Epithelial cell of umbilical artery (primary cell): ENCODE measurements at places on chromosomes 5 and 9. TPM values are rescaled to one million over a fixed set of nuclear protein-coding genes. Genes with fewer than 3 reads are reported as not detected.

DMRT3 gene
- not detected in 2 replicates for total RNA-seq

ZNF608 gene
- total RNA-seq: 3.2 and 12.2 TPM in 2 replicates

PCDHA7 gene
- 0.15 and 0.32 TPM in 2 replicates for total RNA-seq

FKTN gene
- total RNA-seq: 18.8 and 27.9 TPM in 2 replicates

IL3 gene
- total RNA-seq: not detected in 2 replicates

SLC38A9 gene
- total RNA-seq: 36.7 and 41.6 TPM in 2 replicates

SPATA6L gene
- 0.61 and 0.65 TPM in 2 replicates for total RNA-seq

CDX1 gene
- not detected in 2 replicates for total RNA-seq

SAXO1 gene
- total RNA-seq: not detected in 2 replicates

BHMT2 gene
- total RNA-seq: 0.61 TPM in 1 of 2 replicates, not detected in the other

ADRA1B gene
- total RNA-seq: not detected in 2 replicates

SURF2 gene
- 13.1 and 16.9 TPM in 2 replicates for total RNA-seq

CYLC2 gene
- not detected in 2 replicates for total RNA-seq

ZNF366 gene
- total RNA-seq: 0.97 and 2.6 TPM in 2 replicates
